ENCODE measurements at places on chromosomes 5 and 9. TPM values are rescaled to one million over a fixed set of nuclear protein-coding genes. Genes with fewer than 3 reads are reported as not detected.

The ERGIC1 gene
- 137 TPM for total RNA-seq

DNA sequence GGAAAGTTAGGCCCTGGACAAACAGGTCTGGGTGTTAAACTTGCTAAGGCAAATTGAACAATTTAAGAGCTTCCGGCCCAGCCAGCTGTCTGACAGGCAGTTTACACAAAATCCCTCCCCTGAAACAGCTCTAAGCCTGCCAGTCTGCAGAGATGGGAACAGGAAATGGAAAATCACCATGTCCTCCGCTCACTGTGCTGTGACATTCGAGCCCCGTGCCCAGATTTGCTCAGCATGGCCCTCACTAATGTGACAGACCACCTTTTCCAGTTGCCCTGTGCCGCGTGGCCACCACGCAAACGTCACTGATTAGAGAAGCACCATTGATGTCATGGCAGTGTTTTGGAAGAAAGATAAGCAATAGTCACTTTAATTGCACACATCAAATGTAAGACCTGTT lies 41.0 kb downstream of the CCNJL start:
- H3K27ac ChIP-seq: no peak overlapping the region
- no peak for DNase-seq
- no peaks in the 10 kb centered on the region for H3K36me3 ChIP-seq
- no peaks in the 10 kb centered on the region for H3K27me3 ChIP-seq

DNA sequence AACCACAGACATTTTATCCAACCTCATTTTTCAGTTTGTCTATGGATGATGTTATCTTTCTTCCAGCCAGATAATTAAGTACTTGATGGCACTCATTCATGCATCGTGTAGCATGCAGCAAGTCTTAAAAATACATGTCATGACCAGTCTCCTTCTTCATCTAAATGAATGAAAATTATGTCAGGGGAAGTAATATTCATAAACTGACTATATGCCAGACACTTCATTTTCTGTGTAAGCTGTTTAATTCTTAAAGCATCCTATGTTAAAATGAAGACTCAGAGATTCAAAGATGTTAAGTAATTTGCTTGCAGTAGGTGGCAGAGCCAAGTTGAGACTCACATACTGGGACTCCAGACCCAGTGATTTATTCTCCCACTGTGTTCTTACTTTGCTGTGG lies 181.7 kb upstream of the CD180 start:
- no peak for DNase-seq
- H3K4me3 ChIP-seq: no peak overlapping the region
- H3K36me3 ChIP-seq: no peaks in the 10 kb centered on the region
- no peak overlapping the region for H3K27ac ChIP-seq
- no peaks in the 10 kb centered on the region for H3K27me3 ChIP-seq

The APBA1 gene
- 5.9 TPM for total RNA-seq

The ROPN1L gene
- total RNA-seq: 0.77 TPM

The ADGRD2 gene
- total RNA-seq: not detected

The CCDC152 gene
- 1.2 TPM for total RNA-seq

GRCh38 chr9:14532456-14533115 lies 160.6 kb downstream of the ZDHHC21 start:
- no peaks in the 10 kb centered on the region for H3K36me3 ChIP-seq
- H3K27ac ChIP-seq: no peak overlapping the region
- DNase-seq: no peak
- H3K4me1 ChIP-seq: no peaks in the 10 kb centered on the region
- peaks cover 2% of the 10 kb centered on the region for H3K27me3 ChIP-seq

DNA sequence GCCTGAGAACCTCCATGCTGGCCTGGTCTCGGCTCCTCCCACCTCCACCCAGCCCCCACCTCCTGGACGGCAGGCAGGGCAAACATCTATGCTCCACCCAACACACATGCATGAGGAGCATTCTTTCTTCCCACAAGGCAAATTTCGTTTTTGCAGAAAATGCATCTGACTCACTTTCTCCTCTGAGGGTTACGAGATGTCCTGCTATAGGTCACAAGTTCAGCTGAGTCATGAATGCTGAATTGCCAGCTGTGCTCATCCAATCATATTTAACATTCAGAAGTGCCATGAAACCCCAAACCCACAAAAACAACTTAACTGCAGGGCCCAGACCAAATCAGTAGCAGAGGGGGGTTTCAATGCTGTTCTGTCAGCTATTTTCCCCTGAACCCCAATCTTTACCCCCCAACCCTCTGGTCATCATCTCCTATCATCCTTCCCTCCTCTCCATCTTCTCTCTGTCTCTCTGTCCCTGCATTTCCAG lies 39.0 kb upstream of the OSMR start:
- no peak overlapping the region for H3K4me3 ChIP-seq
- no peaks in the 10 kb centered on the region for H3K36me3 ChIP-seq
- no peaks in the 10 kb centered on the region for H3K27me3 ChIP-seq
- peaks cover 35% of the 10 kb centered on the region for H3K4me1 ChIP-seq

DNA sequence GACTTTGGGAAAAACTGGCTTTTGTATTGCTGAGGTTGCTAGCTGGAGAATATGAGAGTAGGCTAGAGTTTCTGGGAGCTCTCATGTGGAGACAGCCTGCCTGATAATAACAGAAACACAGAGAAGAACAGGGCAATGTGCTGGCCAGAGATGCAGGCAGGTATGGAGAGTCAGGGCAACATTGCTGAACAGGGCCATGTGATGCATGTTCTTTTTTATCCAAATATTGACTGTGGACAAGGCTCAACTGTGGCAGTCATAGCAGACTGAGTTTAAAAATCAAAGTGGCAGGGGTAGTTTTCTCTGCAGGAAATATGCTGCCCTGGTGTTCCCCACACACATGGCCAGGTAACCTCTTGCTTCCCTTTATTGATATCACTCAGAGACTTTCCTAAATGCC lies 381.1 kb downstream of the RASEF start:
- no peak overlapping the region for H3K4me3 ChIP-seq
- no peaks in the 10 kb centered on the region for H3K36me3 ChIP-seq
- DNase-seq: no peak
- no peaks in the 10 kb centered on the region for H3K4me1 ChIP-seq
- H3K27me3 ChIP-seq: no peaks in the 10 kb centered on the region

DNA sequence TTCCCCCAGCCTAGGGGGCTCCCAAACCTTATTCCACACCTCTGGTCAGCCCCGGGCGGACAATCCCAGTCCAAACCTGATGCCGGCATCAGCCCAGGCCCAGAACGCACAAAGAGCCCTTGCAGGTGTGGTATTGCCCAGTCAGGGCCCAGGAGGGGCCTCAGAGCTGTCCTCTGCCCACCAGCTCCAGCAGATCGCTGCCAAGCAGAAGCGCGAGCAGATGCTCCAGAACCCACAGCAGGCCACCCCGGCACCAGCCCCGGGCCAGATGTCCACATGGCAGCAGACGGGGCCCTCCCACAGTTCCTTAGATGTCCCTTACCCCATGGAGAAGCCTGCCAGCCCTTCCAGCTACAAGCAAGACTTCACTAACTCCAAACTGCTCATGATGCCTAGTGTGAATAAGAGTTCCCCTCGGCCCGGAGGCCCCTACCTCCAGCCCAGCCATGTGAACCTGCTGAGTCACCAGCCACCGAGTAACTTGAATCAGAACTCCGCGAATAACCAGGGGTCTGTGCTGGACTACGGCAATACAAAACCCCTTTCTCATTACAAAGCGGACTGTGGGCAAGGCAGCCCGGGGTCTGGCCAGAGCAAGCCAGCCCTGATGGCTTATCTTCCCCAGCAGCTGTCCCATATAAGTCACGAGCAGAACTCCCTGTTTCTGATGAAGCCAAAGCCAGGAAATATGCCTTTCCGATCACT lies 27.6 kb upstream of the LTC4S start:
- H3K4me3 ChIP-seq: peak overlapping the region; percentile 27
- peak; percentile 79 for DNase-seq
- H3K4me1 ChIP-seq: peaks cover 60% of the 10 kb centered on the region

GRCh38 chr5:103358305-103358995 lies 99.9 kb downstream of the MACIR start:
- no peaks in the 10 kb centered on the region for H3K36me3 ChIP-seq
- H3K27ac ChIP-seq: no peak overlapping the region
- no peaks in the 10 kb centered on the region for H3K4me1 ChIP-seq
- no peak overlapping the region for H3K4me3 ChIP-seq

GRCh38 chr5:144267961-144268513 lies 97.4 kb downstream of the KCTD16 start:
- no peak overlapping the region for H3K27ac ChIP-seq
- no peaks in the 10 kb centered on the region for H3K27me3 ChIP-seq
- no peak overlapping the region for H3K4me3 ChIP-seq
- no peak for DNase-seq
- no peaks in the 10 kb centered on the region for H3K36me3 ChIP-seq
- H3K4me1 ChIP-seq: no peaks in the 10 kb centered on the region

- H3K4me1 ChIP-seq: peaks cover 2% of the 10 kb centered on the region
- no peak overlapping the region for H3K4me3 ChIP-seq
- H3K27me3 ChIP-seq: no peaks in the 10 kb centered on the region
- no peak overlapping the region for H3K27ac ChIP-seq
- DNase-seq: peak; percentile 79
These were observed 178.7 kb upstream of the FBXL17 start for GRCh38 chr5:108560581-108560980.

The N4BP3 gene
- total RNA-seq: 0.75 TPM

DNA sequence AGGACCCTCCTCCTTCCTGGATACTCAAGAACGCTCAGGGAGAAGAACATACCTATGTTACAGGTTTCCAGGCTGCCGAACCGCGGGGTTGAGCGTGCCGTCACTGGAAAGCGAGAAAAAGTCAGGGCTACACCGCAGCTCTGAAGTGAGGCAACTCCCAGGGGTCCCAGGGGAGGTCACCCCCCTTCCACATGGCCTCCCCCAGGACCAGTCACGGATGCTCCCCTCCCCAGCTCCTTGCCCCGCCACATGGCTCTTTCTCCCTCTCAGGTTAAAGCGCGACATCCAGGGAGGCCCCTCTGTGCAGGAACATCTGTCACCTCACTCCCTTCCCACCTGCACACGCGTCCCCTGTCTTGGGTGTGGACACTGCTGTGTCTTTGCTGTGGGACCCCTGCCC lies 44.0 kb upstream of the ZNF354A start:
- H3K4me3 ChIP-seq: no peak overlapping the region
- H3K27me3 ChIP-seq: no peaks in the 10 kb centered on the region
- DNase-seq: no peak

The FAM151B gene
- total RNA-seq: 2.9 TPM

DNA sequence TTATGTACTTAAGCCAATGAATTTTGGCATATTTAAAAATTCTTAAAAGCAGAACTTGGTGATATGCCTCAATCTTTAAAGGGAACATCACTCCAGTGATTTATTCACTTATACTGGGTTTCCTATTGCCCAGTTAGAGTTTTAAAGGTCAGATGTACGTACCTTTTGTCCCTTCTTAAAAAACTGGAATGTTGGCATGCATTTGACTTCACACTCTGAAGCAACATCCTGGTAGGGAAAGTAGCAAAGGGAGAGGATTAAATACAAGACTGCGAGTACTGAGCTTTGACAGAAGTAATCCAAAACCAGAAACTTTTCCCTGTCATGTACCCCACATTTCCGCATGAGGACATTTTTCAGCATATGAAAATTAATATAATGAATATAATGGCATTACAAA lies 11.7 kb downstream of the TXN start:
- H3K4me1 ChIP-seq: no peaks in the 10 kb centered on the region
- DNase-seq: no peak
- H3K4me3 ChIP-seq: no peak overlapping the region
- no peak overlapping the region for H3K27ac ChIP-seq
- no peaks in the 10 kb centered on the region for H3K27me3 ChIP-seq
- peaks cover 44% of the 10 kb centered on the region for H3K36me3 ChIP-seq
